Lung (tissue), 17 donors: ENCODE measurements at places on chromosomes 2 and 18.

DNA sequence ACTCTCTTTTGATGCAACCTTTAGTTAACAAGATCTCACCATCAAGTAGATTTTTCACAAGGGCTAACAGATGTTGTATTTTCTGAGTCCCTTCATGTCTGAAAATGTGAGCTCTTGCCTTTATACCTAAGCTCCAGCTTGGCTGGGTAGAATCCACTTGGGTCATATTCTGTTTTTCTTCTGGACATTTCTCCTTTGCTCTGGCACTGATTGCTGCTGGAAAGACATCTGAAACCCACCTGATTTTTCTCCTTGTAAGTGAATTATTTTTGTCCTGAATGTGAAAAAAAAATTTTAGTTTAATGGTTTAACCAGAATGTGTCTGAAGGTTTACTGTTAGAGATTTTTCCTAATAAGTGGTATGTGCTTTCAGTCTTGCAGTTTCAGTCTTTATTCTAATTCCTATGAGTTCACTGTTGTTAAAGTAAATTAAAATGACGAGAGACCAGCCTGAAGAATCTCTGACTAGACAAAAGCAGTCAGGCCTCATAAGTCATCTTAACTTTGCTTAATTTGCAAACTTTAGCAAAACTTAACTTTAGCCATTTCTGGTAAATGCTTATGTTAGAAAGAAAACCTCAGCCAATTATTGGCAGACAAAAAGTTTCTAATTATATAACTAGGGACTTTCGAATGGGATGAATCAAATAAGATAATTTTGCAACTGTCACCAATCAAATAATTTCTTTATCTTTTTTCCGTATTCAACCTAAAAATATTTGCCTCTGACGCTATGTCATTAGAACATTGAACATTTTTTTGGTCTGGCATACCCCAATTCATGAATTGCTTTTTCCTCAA, 70.8 kb downstream of the ACAA2 start:
- no peak for DNase-seq

DNA sequence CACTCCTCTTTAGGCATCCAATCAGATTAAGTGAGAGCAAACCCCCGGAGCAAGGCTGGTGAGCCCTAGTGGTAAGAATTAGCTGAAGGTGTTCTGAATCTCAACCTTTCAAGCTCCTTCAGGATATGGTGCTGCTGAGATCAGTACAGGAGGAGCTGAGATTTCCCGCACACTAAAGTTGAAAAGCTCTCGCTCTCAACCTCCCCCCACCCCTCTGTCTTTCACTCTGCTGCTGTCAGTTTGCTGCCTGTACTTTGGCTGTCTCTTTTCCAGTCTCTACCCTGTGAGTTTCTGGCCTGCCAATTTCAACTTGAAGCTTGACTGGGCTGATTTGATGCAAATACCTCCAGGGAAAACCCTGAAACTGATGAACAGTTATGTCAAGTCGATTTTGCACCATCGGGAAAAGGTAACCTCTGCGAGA, 15.7 kb downstream of the ZEB2 start:
- peak; percentile 71 for DNase-seq

GRCh38 chr2:179850188-179850587, 11.2 kb downstream of the ZNF385B start:
- no peak for DNase-seq

DNA sequence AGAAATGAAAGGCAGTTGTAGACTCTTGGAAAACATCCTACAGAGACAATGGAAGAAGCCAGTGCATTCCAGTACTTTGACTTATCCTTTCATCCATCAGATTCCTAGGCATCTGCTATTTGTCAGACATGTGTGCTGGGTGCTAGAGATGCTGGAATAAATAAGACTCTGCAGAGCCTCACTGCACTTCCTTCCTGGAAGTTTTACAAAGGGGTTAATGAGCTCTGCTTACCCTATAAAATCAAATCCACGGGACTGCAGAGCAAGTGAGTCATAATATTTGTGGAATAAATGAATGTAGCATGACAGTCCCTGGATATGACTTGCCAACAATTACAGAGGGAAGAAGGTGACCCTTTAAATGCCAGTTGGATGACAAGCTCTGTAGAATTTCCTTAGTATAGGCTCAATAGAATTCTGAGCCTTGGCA, 52.7 kb upstream of the NPAS2 start:
- no peak for DNase-seq
